ENCODE measurements at places on chromosomes 5 and 9.

DNA sequence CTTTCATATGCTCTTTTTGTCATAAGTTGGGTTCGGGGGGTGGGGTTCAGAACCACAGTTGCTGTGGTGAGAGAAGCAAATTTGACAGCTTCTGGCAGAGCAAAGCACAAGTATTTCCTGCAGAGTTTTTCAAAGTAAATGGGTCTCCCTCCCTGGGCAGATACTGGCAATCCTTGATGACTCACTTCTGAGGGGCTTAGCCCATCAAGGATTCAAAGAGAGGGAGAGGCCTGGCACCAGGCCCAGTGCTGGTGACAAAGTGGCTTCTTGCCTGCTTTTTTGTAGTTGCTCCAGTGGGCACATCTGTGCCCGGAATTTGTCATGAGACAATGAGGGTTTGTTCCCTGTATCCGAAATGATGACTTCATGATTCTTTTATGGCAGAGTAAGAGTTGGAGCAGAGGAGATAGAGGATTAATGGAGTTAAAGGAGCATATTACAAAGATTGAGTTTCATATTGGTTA, 46.6 kb upstream of the TNC start:
- DNase-seq, result no peak

- no peak for DNase-seq
Measured at GRCh38 chr5:68407311-68408239, 192.0 kb downstream of the PIK3R1 start.

GRCh38 chr5:19565466-19565865, 422.5 kb downstream of the CDH18 start:
- no peak for DNase-seq

DNA sequence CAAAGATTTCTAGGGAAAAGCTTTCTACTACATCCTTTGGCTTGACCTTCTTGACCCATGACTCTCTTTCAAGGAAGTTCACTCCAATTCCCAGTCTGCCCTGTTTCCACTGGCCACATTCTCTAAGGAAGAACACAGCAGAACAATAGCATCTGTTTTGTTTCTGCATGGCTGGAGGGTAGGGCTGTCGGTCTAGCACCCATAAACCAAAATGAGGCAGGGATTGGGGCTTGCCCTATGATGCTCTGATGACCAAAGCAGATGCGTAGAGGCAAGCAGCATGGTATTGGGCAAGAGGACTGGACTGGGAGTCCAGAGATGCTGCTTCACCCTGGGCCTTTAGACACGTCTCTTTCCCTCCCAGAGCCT, 24.1 kb downstream of the GOLGA2 start:
- no peak for DNase-seq

DNA sequence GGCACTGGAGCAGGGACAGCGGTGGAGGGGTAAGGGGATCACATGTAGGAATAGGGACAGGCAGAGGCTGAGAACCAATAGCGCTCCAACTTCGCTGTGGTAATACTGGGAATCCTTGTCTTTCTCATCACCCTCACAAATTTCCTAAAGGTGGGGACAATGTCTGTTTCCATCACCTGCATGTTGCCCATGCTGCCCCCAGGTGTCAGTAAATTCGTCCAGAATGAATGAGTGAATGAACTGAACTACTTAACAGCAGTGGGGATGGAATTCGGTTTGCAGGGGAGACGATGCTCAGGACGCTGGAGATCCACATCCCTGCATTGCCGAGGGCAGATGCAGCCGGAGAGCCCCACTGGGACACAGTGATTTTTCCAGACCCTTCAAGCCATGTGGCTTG, 129.9 kb downstream of the PDZD2 start:
- no peak for DNase-seq

GRCh38 chr5:98604721-98605425, 168.6 kb upstream of the RGMB start:
- no peak for DNase-seq

DNA sequence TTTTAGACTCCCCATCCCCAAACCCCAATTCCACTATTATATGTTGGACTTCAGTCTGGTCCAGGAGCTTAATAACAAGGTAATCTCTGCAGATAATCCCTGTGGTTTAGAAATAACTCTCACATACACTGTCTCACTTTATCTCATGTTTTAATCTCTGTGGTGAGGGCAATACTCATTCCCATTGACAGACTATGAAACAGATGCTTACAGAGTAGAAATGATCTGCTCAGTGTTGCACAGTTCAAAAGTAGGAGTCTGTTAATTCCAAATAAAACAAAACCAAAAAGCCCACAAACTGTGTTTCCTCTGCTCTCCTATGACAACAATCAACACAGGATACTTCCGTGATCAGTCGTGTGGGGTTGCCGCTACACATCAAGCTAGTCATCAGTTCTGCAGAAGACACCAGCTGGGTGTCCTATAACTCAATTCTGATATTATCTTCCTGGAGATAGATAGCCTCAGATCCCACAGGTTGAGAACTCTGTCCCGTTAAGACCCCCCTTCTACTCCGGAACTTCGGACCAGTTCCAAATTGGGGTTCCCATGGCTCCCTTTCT, 26.3 kb upstream of the FANCC start:
- no peak for DNase-seq

- no peak for DNase-seq
Measured at GRCh38 chr9:35060548-35061207, 11.7 kb downstream of the VCP start.

GRCh38 chr9:72509635-72510034, 11.8 kb upstream of the TMC1 start:
- DNase-seq, result no peak

- no peak for DNase-seq
Measured at GRCh38 chr5:15544039-15544438, 44.1 kb downstream of the FBXL7 start.

DNA sequence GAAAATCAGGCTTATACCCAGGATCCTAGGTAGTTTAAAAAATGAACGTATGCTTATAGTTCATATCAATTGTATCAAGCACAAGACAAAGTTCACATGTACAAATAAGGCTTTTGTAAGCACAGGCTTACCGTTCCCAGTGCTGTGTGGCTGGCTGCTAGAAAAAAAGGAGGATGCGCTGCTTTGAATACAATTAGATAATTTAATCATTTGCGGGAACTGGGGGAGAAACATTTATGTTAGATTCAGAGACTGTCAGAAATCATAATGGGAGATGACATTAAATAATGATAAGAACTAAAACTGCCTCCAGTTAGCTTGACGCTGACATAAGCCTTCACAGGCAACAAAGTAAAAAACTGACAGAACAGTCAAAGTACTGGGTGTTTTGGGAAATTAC, 93.2 kb downstream of the FNBP1 start:
- DNase-seq, result no peak

GRCh38 chr5:7759951-7760580, 90.9 kb downstream of the CFAP90 start:
- DNase-seq, result no peak

GRCh38 chr9:136311051-136312008, 7.4 kb upstream of the CCDC187 start:
- no peak for DNase-seq
